Effector memory CD8-positive, alpha-beta T cell (primary cell): ENCODE measurements at places on chromosomes 2 and 18.

- no peak for DNase-seq
Observed at GRCh38 chr2:19911808-19912509, 10.2 kb upstream of the TTC32 start.

DNA sequence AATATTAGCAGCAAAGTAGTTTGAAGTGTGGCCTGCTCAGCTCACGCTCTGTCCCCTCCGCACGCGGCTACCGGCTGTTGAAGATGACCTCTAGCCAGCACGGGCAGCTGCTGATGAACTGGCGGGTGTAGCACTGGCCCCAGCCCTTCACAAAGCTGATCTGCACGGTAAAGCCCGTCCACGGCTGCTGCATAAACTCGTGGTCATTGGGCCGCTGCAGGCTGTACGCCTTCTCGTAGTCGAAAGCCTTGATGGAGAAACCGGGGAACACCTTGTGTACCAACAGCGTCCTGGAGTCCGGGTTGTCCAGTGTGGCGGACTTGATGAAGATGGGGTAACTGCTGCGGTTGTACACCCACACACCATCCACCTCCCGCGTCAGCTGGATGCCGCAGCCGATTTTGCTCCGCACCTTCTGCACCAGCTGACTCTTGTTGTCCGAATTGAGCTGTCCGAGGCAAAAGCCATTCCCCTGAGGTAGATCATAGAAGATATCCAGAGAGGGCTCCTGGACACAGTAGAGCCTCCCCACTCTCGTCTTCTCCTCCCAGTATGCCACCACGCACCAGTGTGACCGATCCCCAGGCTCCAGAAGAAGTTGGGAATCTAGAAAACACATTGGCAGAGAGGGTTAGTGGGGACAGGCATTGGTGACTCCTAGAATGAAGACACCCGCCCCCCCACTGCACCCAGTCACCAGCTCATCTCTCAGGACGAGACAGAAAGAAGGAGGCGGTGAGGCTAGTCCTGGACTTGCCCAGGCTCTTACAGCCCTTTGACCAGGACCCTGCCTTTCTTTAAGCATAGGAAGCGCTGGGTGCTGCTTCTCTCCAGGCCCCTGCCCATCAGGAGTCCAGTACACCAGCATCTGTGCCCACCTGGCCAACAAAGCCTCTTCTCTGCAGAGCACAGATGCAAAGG lies 29.2 kb downstream of the SMAD7 start:
- DNase-seq: no peak

GRCh38 chr2:147487978-147488289 lies 356.9 kb upstream of the ACVR2A start:
- DNase-seq: no peak

- DNase-seq: no peak
Observed at GRCh38 chr2:102141970-102142828, at the start of gene IL1R1. Gene IL1R1, plus strand, starts transcription at chr2:102142746. Its CDS starts 14,979 bp downstream, at chr2:102157725.

DNA sequence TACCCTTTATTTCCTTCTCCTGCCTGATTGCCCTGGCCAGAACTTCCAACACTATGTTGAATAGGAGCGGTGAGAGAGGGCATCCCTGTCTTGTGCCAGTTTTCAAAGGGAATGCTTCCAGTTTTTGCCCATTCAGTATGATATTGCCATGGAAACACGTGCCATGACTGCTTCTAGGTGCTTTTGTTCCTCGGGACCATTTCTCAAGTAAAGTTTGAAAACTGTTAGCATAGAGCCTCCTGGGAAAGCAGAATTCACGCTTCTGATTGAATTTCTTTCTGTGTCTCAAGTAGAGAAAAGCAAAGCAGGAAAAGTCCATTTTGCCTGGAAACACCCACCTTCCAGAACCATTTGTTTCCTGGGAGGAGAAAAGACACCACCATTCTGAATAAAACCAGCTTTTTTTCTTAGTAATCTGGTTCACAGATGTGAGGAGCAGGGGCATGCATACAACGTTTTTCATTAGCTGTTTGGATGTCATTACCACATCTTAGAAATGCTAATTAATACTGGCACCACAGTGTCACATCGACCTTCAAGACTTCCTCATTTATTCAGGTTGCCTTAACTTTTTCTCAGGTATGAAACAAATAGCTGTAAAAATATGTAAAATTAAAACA lies 39.0 kb upstream of the ZBTB14 start:
- no peak for DNase-seq

GRCh38 chr2:170177950-170178781 lies at the start of gene MYO3B:
Gene MYO3B, plus strand, starts transcription at chr2:170178147. Its CDS starts 141 bp downstream, at chr2:170178288.
- no peak for DNase-seq

DNA sequence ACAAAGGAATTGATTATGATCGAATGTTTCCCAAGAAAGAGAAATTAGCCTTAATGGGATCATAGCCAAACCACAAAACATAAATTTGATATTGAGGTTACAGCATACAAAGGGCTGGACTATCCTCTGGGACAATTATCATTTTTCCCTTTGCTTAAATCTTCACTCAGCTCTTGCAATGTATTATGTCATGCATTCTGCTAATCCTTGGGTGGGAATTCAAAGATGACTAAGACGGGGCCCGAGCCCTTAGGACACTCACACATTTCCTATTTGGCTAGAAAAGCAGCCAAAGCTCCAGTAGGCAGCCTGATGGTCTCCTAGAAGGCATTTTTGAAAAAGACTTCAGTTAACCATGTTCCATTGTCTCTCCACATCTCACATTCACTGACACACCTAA lies 17.2 kb upstream of the NMI start:
- DNase-seq: no peak

- no peak for DNase-seq
Observed at GRCh38 chr2:29206941-29207340, 91.7 kb downstream of the CLIP4 start.
